ENCODE measurements at places on chromosomes 16 and 17.

- no peak for DNase-seq
These were observed 108.8 kb upstream of the HLF start for GRCh38 chr17:55155856-55156560.

- no peak for DNase-seq
These were observed 16.1 kb downstream of the HIC1 start for GRCh38 chr17:2071024-2071385.

DNA sequence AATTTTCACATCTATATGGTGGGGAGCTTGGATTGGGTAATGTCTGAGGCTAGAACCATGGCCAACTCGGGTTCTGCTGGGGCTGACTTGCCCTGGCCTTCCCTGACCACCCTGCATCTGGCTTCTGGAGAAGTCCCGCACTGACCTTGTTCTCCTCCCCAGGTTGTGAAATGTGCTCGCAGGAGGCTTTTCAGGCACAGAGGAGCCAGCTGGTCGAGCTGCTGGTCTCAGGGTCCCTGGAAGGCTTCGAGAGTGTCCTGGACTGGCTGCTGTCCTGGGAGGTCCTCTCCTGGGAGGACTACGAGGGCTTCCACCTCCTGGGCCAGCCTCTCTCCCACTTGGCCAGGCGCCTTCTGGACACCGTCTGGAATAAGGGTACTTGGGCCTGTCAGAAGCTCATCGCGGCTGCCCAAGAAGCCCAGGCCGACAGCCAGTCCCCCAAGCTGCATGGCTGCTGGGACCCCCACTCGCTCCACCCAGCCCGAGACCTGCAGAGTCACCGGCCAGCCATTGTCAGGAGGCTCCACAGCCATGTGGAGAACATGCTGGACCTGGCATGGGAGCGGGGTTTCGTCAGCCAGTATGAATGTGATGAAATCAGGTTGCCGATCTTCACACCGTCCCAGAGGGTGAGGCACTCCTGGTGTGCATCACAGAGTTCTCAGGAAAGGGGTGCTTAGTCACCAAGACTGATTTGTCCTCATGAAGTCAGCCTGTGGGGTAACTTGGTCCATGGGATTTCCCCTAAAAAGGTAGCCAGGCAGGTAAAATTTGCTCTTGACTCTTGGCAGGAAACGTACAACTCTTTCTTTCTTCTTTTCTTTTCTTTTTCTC is 6.1 kb downstream of the NOD2 start:
- peak; percentile 66 for DNase-seq

- no peak for DNase-seq
These were observed 15.6 kb downstream of the NGFR start for GRCh38 chr17:49510720-49511110.

DNA sequence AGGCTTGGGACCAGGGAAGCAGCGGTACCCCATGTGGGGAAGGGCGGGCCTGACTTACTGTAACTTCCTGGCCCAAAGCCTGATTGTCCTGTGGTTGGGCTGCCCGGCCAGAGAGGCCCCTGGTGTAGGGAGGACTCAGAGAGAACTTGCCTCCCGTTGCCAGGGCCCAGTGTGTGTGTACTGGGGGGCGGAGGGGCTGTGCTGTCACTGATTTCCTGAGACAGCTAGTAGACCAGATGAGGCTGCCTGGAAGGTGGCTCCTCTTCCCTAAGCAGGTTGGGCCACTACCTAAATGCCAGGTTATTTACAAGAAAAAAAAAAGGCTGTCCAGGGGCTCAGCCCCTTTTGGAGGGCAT is 16.7 kb downstream of the SOCS3 start:
- DNase-seq = no peak

DNA sequence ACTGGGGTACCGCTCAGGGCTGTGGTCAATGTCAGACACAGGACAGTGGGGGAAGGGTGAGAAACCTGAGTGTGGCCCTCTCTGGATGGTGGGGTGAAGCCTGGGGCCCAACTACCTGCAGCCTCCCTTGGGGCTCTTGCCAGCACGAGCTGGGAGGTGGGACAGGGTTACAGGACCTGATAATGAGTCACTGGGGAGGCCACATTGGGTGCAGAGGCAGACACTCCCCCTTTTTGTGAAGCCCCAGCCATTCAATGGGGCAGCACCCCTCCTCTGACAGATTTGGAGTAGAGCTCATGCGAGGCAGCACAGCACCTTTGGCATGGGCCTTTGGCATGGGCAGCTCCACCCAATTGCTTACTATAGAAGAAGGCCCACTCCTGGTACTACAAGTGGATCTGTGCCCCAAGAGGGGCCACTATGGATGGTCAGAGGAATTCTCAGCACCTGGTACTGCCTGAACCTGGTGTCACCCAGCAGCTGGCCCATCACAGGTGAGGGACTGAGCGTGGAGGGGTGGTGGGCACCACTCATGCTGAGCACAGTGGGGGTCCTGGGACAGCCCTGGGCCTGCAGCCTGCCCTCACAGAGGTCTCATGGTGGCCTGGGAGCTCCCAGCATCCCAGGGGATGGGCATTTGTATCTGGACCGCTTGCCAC is 45.2 kb upstream of the SMPD3 start:
- DNase-seq = no peak

DNA sequence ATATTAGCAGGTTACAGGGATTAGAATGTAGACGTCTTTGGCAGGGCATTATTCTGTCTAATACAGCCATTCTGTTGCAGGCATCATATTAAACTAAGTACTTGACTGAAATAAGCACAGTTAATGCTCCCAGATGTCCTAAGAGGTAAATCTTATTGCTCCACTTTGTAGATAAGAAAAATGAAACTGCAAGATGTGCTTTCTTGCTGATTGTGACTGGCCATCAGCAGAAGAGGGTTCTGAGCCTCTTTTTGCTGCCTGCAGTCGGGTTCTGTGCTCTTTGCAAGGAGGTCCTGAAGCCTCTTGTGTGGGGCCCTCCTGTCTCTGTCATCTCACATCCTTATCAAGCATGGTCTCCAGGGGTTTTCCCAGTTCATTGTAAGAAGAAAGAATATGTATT is 167.1 kb downstream of the KCNJ2 start:
- DNase-seq = no peak

DNA sequence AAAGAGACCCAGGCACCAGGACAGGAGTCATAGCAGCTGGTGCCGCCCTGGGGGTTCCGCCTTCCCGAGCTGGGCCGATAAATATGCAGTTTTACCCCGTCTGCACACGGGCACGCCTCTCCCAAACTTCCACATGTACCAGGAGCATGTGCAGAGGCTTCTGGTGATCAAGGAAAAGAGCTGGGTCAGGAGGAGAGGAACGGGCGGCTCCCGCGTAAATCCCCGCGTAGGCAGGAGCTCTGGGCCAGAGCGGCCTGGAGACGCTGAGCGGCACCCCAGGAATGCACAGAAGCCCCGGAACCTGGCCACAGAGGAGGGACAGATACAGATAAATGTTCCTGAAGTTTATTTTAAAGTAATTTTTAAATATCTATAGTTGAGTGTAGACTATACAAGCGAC is 46.6 kb upstream of the METRNL start:
- DNase-seq = no peak

- no peak for DNase-seq
These were observed 256.9 kb downstream of the C16orf95 start for GRCh38 chr16:87060034-87060986.

- no peak for DNase-seq
These were observed 26.2 kb downstream of the C16orf78 start for GRCh38 chr16:49399594-49400364.

- DNase-seq = no peak
These were observed 436 bp downstream of the SPAG5 start for GRCh38 chr17:28598389-28598788.

DNA sequence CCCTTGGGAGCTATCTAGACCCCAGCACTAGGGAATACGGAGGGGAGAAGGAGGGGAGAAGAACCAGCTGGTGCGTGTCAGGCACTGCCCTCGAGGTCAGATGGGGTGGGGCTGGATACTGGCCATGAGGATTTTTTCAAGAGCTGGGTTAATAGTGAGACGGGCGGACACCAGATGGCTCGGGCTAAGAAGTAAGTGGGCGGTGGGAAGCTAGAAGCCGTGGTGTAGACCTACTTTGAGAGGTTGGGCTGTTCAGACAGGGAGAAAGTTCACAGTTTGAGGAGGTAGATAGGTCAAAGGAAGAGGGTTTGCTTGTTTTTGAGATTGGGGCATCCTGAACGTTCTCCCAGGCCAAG is 303.8 kb downstream of the SEC14L1 start:
- no peak for DNase-seq

- DNase-seq = no peak
These were observed 16.7 kb downstream of the ZNF423 start for GRCh38 chr16:49839017-49839825.

- peak; percentile 58 for DNase-seq
These were observed 26.2 kb upstream of the PIK3R5 start for GRCh38 chr17:8991514-8992285.

DNA sequence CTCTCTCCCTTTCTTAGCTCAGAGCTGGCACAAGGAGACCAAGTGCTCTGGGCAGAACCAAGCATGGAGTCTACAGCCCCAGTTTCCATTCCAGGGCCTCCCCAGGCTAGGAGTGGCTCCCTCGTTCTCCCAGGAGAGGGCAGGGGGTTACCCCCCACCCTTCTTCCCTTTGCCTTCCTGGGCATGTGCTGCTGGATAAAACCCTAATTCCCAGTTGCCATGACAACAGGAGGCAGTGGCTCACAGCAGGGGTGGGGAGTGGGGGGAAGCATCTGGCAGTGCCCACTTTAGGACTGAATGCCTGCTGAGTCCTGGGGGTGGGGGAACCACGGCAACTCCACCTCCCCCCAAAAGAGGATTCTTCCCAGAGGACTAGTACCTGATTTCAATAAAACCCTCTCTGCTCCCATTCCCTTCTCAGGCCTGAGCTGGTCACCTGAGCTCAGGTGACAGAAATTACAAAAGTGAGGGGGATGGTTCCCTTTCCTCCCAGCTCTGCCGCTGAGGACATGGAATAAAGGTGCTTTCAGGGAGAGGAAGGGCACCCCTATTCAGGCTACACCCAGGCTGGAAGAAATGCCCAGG is 1.8 kb downstream of the MPP2 start:
- no peak for DNase-seq
